H9 (cell line): ENCODE measurements at places on chromosomes 1 and 21. TPM values are rescaled to one million over a fixed set of nuclear protein-coding genes. Genes with fewer than 3 reads are reported as not detected.
A peak's percentile ranks its signal among the peaks of the same experiment; 100 is the strongest.

DNA sequence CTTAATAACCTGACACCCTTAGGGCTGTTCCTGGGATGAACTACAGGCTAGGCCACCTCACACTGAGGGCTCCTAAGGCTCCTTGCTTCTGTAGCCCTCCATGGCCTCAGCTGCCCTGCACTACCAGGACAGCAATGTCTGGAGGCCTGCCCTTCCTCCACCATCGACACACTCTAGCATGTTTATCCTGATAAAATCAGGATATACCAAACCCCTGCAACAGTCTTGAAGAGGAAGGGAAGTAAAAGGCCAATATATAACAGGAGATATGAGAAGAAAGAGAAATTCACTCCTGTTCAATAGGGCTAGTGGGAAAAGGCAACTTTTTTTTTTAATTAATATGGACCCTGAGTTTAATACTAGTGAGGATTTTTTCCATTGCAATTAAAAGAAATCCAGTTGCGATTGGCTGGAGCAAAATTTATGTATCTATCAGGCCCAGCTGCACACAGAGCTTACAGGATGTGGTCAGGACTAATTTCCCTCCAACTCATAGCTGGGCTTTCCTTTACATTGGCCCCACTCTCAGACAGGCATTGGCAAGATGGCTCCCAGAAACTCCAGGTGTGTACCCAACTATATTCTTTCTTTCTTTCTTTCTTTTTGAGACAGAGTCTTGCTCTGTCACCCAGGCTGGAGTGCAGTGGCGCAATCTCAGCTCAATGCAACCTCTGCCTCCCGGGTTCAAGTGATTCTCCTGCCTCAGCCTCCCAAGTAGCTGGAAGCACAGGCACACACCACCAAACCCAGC is 13.5 kb upstream of the ATP2B4 start:
- no peak for DNase-seq

- no peak for DNase-seq
These were observed 25.6 kb downstream of the SAMSN1 start for GRCh38 chr21:14520535-14520934.

Gene CRABP2
- total RNA-seq = 180 and 184 TPM in 2 replicates

Gene UBE2U
- not detected in 2 replicates for total RNA-seq

DNA sequence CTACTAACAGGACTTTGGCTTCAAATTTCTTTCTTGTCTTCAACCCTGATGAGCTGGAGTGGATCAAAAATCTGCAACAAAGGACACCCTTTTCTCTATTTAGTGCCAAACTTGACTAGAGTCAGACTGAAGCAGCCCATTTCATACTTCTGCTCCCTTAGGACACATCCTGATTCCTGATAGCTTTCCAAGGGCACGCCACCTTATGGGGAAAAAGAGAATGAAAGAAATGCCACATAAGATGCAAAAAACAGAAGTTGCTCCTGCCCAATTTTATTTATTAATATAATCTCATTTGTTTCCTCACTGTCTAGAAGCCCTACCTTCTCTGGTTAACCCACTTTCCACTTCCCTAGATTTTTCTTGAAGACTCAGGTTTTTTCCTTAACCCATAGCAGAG is 72.7 kb upstream of the NBPF4 start:
- DNase-seq = no peak

Gene GIPC2
- total RNA-seq = 0.85 and 0.90 TPM in 2 replicates

- DNase-seq = no peak
These were observed 712 bp downstream of the TEKT2 start for GRCh38 chr1:36084497-36085115.

Gene TNFAIP8L2
- not detected in 2 replicates for total RNA-seq

Gene YBEY
- 26.2 and 26.5 TPM in 2 replicates for total RNA-seq

DNA sequence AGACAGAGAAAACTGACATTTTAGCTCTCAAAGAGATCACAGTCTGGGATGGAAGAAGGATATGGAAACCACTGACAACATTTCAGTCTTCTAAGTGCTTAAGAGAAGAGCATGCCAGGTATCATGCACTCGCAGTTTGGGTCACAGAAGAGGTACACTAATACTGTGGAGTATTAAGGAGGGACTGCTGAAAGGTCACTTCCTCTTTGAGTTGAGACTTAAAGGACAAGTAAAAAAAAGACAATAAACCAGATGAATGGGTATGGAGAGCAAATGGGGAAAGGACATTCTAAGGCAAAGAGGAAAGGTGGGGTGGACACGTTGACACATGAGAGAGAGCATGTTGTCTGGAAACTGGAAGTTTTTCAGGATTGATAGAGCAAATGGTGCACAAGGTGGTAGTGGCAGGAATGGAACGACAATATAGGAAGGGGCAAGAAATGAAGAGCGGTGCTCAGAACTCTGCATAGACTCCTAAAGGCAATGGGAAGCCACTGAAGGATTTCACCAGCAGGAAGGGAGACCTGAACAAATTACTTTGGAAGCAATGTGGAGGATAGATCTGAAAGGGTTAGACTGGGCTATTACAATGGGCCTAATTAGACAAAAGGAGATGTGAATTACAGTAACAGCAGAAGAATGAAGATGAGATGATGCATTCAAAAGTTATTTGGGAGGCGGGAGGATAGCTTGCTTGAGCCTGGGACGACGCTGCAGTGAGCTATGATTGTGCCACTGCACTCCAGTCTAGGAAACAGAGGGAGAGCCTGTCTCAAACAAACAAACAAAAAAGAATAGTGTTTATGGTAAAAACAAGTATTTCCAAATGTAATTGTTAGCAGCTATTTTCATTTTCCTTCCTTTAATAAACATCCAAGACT is 11.1 kb downstream of the DIPK1A start:
- no peak for DNase-seq

Gene NRAS
- total RNA-seq = 72.9 and 73.4 TPM in 2 replicates

DNA sequence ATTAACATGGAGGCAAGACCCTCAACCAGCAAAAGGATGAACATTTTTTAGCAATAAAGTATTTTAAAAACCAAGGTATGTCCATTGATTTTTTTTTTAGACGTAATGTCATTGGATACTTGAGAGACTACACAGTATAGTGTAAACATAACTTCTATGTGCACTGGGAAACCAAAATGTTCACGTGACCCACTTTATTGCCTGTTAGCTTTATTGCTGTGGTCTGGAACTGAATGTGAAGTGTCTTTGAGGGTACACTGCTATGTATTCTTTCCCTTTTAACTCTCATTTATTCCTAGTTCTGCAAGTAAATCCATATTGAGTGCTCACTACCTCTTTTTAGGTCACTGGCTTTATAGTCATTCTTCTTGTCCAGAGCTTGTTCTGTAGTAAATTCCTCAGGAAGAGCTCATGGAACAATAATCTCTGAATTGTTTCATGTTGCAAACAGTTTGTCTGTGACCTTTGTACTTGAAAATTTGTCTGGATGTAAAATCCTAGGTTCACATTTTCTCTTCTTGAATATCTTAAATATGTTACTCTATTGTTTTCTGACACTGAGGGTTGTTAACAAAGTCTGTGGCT is 20.6 kb downstream of the ABCD3 start:
- DNase-seq = no peak

GRCh38 chr1:203467550-203467921 is 8.1 kb upstream of the PRELP start:
- no peak for DNase-seq

DNA sequence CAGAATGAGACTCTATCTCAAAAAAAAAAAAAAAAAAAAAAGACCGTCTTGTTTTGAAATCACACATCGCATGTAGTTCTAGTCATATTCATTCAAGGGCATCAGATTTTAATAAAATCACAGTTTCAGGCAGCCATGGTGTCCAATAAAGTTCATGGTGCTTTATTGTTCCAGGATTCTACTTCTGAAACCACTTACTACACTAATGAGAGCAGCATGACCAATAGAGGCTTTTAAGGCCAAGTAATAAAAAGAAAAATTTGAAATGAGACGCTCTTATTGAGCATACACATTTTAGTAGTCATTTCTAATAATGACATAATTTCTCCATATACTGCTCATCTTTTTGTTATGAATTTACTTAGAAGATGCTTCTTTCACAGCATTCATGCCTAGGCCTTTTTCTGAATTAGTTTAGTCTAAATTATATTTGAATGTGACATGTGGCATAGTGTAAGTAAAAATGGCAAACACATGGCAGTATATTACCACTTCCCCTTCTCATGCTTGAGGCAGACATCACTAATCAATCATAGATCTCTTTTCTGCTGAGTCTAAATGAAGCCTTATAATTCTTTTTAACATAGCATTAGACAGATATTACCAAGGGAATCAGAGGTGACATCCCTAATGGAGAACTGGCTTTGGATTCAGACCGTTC is 18.5 kb downstream of the NTMT2 start:
- DNase-seq = no peak

DNA sequence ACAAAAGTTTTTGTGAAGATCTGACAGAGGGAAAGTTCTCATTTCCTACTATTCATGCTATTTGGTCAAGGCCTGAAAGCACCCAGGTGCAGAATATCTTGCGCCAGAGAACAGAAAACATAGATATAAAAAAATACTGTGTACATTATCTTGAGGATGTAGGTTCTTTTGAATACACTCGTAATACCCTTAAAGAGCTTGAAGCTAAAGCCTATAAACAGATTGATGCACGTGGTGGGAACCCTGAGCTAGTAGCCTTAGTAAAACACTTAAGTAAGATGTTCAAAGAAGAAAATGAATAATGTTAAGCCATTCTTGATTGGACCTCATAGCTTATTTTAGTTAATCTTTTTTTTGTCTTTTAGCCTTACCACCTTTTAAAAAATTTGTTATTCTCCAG is 14.1 kb downstream of the GGPS1 start:
- no peak for DNase-seq

GRCh38 chr21:46052703-46053651 is 44.9 kb upstream of the COL6A2 start:
- DNase-seq = peak; percentile 27

Gene SPRR3
- total RNA-seq = not detected in 2 replicates

Gene ZBTB8A
- 11.1 and 11.3 TPM in 2 replicates for total RNA-seq

Gene FAM229A
- 5.6 and 8.3 TPM in 2 replicates for total RNA-seq

GRCh38 chr21:42621166-42621818 is 32.1 kb upstream of the PDE9A start:
- no peak for DNase-seq

GRCh38 chr1:228794810-228795209 is 59.5 kb downstream of the RHOU start:
- DNase-seq = no peak

Gene KRTAP21-2
- not detected in 2 replicates for total RNA-seq

- DNase-seq = no peak
These were observed 86.5 kb upstream of the RGS1 start for GRCh38 chr1:192489047-192489446.

DNA sequence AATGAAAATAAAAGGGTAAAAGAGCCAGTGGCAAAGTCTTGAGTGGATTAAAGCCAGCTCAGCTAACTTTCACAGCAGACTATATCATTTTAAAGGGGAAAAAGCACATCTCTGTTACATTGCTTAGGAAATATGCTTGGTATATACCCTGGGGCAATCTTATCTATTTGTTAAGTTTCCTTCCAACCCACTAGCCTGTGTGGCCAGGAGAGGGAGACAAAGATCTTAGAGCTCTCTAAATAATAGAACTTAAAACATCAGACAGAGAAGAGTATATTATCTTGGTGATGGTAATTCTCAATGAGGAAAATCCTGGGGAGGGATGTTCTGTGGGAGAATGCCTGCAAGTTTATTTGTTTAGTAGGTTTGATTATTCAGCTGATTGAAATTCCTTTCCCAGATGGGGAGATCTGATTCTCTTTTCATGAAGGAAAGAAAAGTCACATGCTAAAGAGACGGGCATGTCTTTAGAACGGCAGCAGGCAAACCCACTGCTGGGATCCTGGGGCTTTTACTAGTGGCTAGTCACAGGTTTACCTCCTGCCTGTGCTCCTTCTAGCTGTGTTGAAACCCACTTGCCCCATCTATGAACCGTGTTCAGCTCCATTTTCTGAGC is 3.6 kb downstream of the KCNE2 start:
- DNase-seq = peak; percentile 50

Gene SRSF10
- 238 and 242 TPM in 2 replicates for total RNA-seq

DNA sequence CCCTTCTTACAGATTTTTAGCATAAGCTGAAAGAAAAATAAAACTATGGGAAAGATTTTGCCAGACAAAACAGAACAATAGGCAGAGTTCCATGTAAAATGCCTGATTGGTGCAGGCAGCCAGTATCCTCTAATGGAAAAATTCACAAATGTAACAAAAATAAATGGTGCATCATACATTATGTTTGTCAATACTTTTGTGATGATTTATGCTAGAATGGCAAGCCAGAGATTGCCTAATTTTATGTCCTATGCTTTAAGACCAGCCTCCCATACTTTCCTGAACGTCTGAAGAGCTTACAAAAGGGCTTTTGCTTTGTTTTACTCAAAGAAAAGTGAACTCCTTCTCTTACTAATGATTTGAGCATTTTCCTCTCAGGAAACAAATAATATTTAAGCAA is 81.5 kb upstream of the KCNJ15 start:
- no peak for DNase-seq

DNA sequence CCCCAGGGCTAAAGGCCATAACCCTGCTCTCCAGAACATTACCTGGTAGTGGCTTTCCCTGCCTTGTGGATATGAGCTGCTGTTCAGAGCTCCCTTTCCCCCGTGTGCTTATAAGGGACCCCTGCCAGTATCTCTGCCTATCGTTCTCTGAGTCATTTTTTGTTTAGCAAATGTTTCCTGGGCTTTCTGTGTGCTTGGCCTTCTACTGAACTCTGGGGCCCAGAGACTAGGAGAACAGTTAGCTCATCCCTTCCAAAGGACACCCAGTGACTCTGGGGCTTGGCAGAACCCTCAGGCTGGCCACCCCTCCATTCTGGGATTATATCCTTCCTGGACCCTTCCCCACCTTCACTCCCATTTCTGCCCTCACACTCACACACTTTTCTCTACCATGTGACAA is 80.8 kb upstream of the POU3F1 start:
- DNase-seq = no peak

Gene KLHDC7A
- total RNA-seq = 11.4 and 11.6 TPM in 2 replicates

GRCh38 chr21:17780539-17780938 is 38.6 kb downstream of the C21orf91 start:
- DNase-seq = no peak

- DNase-seq = no peak
These were observed 102.7 kb downstream of the RUNX1 start for GRCh38 chr21:34946385-34946840.

DNA sequence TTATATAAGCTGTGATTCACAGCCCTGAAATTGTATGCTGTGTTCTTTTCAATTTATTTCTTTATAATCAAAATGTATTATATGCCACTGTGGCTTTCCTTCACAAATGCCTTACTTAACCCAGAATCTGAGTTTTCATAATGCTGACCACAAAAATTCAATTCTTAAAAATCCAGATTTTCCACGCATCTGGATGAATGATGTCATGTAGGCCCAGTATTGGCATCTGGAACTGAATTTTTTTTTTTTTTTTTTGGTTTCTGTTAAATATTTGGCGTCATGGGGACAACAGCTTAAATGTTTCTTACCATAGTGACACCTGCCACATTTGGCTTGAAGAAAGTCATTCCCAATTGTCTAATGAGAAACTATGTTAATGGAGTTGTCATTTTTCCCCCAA is 296.8 kb downstream of the TM2D1 start:
- no peak for DNase-seq

Gene RBP7
- total RNA-seq = 4.5 and 6.2 TPM in 2 replicates

DNA sequence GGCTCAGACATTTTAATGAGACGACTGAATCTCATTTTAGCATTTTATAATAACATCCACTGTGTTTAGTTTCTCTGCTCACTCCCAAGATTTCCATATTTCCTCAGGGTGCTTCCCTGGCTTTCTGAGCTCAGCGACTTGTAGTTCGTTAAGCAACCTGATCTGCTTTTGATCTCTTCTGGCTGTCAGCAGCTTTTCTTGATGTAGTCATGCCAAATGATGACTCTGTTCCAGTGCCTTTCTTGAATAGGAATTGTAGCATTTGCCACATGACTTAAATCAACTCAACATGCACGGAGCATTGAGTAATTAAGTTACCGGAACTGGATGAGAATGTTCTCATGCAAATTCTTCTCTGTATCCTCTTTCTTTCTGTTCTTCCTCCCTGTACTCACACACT is 246.1 kb downstream of the FMN2 start:
- no peak for DNase-seq
